ENCODE measurements at places on chromosomes 3 and 15. TPM values are rescaled to one million over a fixed set of nuclear protein-coding genes. Genes with fewer than 3 reads are reported as not detected.

Gene MLF1
- total RNA-seq: 18.1 TPM

Gene HACL1
- total RNA-seq: 33.2 TPM

Gene SLCO2A1
- 8.6 TPM for total RNA-seq

Gene IRAK2
- 4.1 TPM for total RNA-seq

Gene RBPMS2
- 3.1 TPM for total RNA-seq

Gene NRROS
- total RNA-seq: 2.5 TPM

Gene EHD4
- 5.9 TPM for total RNA-seq

Gene SENP8
- total RNA-seq: 5.6 TPM

Gene AADACL2
- total RNA-seq: not detected

Gene PLA2G4D
- total RNA-seq: 0.41 TPM

Gene MYZAP
- 1.6 TPM for total RNA-seq

Gene DNAH1
- total RNA-seq: 23.6 TPM

Gene AZI2
- 80.4 TPM for total RNA-seq

Gene SUCNR1
- total RNA-seq: 0.38 TPM

Gene KBTBD8
- total RNA-seq: 5.0 TPM

Gene FBXL22
- total RNA-seq: 2.3 TPM

Gene SI
- total RNA-seq: 0.32 TPM

Gene SLC6A11
- total RNA-seq: 32.1 TPM

Gene COL6A6
- 0.09 TPM for total RNA-seq

Gene PPP1R14D
- total RNA-seq: not detected

Gene TUSC2
- 57.3 TPM for total RNA-seq

Gene TLE3
- 39.7 TPM for total RNA-seq

Gene AQP9
- 3.1 TPM for total RNA-seq

Gene GOLGA6L25
- not detected for total RNA-seq

Gene UTS2B
- total RNA-seq: 0.66 TPM

Gene PDZRN3
- total RNA-seq: 30.9 TPM

Gene ZNF774
- 27.0 TPM for total RNA-seq

Gene RBP2
- not detected for total RNA-seq
